ENCODE measurements at places on chromosomes 7 and 10.

- DNase-seq, result no peak
These were observed 494.0 kb downstream of the MAGI2 start for GRCh38 chr7:78959477-78959876.

DNA sequence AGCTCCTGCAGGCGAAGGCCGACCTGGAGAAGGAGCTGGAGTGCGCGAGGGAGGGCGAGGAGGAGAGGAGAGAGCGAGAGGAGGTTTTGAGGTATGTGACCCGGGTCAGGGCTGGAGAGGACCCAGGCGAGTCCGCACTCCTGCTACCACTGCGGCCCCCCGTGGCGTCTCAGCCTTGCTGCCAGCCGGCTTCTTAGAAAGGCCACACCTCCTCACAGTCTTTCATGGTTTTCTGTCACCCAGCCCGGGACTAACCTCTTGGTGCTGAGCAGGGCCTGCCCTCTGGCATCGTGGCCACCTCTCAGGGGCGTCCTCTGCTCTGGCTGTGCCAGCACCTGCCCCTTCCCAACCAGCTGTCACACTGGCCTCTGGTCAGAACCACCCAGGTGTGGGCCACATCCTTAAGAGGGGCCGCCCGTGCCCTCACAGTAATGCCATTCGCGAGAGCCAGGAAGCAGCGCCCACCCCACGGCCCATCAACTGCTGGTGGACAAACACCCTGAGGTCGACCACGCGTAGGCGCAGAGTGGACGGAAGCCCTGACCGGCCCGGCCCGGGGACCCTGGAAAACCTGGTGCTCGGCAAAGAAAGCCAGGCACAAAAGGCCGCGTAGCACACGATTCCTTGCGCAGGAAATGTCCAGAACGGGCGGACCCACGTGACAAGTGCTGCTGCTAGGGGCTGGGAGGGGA is 34.4 kb downstream of the IQCE start:
- DNase-seq, result no peak

- DNase-seq, result no peak
These were observed 22.2 kb upstream of the SRGN start for GRCh38 chr10:69065406-69066361.

DNA sequence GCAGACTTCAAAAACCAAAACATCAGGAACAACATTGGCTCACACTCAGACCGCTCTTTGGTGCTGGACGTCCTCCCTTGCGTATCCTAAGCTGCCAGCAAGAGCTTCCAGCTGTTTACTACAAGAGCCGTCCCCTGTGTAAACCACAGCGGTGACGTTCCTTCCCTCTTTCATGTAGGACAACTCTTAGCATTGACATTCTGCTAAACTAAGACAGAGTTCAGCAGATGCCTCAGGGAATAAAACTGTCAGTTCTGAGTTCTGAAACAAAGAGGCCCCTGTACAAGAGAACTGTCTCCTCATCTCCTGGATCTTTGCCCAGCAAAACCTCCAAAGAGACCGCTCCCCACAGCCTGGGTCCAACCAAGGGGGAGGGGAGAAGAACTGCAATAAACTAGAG is 57.8 kb upstream of the OPALIN start:
- DNase-seq, result peak; percentile 51

DNA sequence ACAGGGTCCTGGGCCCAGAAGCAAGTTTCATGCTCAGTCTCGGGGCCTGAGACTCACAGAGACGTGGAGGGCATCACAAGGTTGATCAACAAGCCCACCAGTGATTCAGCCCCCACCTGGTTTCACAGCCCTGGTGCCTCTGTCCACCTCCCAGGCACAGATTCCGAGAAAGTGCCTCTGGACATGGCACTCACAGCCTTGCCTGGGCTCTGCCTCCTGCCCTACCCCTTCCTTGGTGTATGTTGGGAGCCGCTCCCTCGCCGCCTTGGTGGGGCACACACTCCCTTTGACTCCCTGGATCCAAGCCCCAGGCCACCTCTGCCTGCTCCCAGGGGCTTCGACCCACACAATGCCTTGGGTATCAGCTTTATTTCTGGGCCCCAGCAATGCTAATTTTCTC is 200.8 kb upstream of the PPP2R2D start:
- DNase-seq, result no peak

- no peak for DNase-seq
These were observed 29.5 kb downstream of the CDK13 start for GRCh38 chr7:39979406-39980073.

DNA sequence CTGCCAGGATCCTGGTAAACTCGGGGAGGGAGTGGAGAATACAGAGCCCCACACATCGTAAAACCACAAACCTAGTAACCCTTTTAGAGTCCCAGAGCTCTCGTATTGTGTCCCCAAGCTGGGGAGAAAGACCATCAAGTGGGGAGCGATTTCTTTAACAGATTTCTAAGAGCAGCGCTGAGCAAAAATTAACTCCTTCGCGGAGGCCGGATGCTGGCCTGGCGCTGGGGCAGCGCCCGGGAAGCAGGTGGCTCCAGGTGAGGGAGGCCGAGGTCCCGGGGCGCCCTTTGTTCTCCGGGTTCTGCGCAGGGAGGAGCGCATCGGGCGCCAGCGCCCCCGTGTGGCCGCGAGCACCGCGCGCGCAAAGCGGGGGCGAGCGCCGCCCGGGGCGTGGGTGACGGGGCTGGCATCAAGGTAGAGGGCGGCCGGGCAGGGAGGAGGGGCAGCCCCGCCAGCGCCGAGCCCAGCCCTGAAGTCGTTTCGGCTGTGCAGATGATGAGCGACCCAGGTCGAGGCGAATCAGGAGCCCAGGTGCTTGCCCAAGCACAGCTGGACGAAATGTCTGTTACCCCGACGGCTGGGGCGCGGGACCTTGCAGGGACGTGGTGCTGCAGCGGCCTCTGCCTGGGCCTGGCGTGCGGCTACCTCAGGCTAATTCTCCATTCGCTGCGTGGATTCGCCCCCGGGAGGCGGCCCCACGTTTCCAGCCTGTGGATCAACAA is 10.4 kb upstream of the FGFR2 start:
- DNase-seq, result no peak

Measured in left hindlimb (tissue), 1 donor.